NCI-H774 (cell line): ENCODE measurements at places on chromosomes 1 and 21.

GRCh38 chr1:11795238-11795890, 10.4 kb downstream of the MTHFR start:
- DNase-seq, result no peak

DNA sequence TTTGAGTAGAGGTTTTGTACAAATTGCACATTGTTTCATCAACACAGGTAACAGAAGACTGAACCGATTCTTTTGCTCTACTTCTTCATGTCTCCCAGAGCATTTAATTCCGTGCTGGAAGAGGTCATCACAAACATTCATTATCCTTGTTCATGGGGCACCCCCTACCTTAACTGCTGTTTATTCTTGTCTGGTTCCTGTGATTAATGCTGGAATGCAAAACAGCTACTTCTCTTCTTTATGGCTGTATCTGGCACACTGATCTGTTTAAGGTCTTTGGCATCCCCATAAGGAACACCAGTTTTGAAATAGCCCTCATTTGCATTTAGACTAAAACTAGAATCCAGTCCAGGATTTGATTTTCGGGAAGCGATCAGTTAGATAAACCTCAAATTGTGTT, 42.2 kb downstream of the NTNG1 start:
- no peak for DNase-seq

DNA sequence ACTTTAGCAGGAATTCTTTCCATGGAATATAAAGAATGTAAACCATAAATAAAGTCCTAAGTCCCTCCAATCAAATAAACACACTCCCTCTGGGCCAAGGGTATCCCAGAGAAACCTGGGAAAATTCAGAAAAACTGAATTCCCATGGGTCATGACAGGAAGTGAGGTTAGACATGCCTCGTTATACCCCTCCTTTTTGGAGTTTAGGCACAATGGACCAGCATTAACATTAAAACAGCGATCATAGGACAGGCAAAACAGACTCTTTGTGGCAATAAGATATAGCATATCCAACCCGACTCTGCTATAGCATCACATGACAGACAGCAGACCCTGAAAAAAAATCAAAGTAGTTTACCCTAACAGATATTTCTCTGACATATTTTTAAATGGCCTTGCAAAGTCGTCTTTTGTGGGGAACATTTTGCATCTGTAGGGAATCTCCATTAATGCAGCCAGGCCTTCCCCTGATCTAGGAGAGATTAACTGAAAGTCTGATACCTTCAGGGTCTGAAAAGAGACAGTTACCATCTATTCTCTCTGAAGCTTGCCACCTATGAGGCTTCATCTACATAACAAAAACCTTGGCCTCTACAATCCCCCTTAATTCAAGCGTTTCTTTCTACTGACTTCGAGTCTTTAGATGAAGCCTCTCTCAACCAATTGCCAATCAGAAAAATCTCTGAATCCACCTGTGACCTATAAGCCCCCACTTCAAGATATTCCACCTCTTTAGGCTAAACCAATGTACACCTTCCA, 143.0 kb upstream of the KCNK1 start:
- no peak for DNase-seq

DNA sequence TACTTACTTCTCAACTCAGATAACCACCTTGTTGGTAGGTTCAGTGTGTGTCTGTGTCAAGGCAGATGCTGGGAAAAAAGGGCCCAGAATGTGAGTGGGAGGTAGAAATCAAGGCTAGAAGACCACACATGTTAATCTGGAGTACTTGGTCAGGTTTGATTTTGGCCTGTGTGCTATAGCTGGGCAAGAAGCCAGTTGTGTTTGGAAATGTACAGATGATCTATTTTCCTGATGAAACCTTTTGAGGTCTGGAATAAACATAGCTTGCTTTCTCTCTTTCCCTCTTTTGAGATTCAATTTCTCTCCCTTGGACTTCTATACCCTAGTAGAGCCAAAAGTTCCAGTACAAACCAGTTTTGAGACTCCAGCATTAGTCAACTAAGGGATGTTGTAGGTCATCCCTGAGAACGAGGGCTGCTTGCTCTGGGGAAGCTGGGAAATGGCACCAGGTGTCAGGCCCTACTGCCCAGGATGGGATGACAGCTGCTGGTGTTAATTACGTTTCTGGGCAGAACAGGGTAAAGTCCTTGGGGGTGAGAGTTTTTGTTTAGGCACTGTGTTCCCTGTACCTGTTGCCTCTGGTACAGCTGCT, 15.8 kb downstream of the MAPKAPK2 start:
- DNase-seq, result peak; percentile 36

- peak; percentile 99 for DNase-seq
These were observed at the start of gene DCDC2B for GRCh38 chr1:32208891-32209328. Gene DCDC2B, plus strand, starts transcription at chr1:32209089. Its CDS starts 5 bp downstream, at chr1:32209094.

GRCh38 chr1:91589437-91589836, 88.8 kb downstream of the CDC7 start:
- DNase-seq, result no peak

DNA sequence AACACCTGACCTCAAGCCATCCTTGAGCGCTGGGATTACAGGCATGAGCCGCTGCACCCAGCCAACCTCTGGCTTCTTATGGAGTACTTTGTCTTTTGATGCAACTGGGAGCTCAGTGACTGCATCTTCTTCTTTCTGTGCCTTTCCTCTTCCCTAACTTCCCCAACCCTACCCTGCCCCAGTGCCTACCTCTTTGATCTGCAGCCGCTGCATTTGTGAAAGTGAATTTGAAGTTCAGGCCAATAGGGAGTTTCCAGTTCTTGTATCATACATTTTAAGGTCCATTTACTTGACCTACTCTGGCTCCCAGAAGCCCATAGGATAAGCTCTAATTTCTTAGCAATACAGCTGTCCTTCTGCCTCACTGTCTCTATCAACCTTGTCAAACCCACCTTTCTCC, 52.2 kb downstream of the KCNC4 start:
- DNase-seq, result no peak

GRCh38 chr21:43866260-43866629, 1.2 kb downstream of the AGPAT3 start:
- no peak for DNase-seq

DNA sequence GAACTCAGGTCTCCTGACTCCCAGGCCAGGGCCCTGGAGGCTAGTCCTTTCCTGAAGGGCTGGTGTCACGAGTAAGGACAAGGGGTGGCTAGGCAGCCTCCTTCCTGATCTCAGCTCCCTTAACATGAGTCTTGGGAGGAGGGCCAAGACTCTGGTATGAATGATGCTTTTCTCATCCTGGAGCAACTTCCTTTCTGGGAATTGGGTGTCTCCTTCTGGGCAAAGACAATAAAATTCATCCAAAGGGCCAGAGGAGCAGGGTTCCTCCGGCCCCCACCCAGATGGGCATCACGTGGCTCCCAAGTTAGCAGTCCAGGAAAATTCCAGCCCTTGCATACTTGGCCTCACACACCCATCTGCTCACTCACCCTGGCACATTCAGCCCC, at the start of gene FAM167B:
FAM167B (plus strand) TSS at position 335 of the 386 bp plus-strand sequence. CDS start 200 bp downstream, outside the sequence.
- DNase-seq, result no peak

GRCh38 chr1:155504207-155504606, 58.4 kb downstream of the ASH1L start:
- DNase-seq, result no peak
